ENCODE measurements at places on chromosomes 7 and 10.

- DNase-seq: no peak
These were observed 156.6 kb upstream of the IMMP2L start for GRCh38 chr7:111718886-111719285.

GRCh38 chr10:92690211-92690914 lies 608 bp downstream of the HHEX start:
- DNase-seq: peak; percentile 70

GRCh38 chr7:123974326-123974908 lies 49.4 kb downstream of the SPAM1 start:
- DNase-seq: no peak

DNA sequence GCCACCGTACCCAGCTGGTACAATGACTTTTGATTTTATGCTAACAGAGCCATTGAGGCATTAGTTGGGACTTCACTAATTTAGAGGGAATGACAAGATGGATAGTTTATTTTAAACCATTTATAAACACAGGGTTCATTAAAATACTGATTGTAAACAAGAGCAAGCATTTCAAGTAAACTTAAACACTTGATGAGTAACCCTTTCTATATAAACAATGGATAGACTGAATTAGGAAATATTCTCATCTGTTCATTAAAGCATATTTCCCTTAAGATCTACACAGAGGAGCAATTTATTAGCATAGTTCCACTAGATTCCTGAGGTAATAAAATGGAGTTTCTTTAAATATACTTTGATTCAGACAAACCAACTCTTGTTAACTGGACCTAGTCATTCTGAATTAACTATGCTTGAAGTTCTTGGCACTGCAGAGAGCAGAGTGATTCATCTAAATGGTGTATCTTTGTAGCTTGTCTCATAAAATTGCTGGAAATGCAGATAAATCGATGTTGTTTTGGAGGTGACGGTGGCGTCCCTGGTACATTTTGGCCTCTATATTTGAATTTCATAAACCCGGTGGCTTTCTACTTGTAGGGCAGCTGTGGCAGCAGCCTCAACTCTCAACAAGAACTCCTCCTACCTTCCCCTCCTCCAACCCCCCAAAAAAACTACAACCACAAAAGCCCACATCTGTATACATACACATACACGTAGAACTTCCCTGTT lies 15.4 kb upstream of the VDAC2 start:
- no peak for DNase-seq

DNA sequence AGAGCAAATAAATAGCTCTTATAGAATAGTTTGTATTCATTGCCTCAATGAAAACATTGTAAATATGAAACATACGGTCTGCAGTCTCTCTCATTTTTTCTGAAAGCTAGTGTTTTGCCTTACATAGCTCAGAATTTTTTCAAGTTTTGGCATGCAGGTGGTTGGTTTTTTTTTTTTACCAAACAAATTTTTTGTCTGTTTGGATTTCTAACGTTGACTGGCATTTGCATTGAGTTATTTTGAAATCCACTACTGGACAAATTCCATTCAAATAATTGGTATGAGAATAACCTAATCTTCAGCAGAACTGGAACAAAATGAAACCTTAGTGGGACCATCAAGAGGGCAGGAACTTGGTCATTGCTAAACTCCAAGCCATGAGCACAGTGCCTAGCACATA lies 107.6 kb upstream of the SAMD8 start:
- DNase-seq: no peak

DNA sequence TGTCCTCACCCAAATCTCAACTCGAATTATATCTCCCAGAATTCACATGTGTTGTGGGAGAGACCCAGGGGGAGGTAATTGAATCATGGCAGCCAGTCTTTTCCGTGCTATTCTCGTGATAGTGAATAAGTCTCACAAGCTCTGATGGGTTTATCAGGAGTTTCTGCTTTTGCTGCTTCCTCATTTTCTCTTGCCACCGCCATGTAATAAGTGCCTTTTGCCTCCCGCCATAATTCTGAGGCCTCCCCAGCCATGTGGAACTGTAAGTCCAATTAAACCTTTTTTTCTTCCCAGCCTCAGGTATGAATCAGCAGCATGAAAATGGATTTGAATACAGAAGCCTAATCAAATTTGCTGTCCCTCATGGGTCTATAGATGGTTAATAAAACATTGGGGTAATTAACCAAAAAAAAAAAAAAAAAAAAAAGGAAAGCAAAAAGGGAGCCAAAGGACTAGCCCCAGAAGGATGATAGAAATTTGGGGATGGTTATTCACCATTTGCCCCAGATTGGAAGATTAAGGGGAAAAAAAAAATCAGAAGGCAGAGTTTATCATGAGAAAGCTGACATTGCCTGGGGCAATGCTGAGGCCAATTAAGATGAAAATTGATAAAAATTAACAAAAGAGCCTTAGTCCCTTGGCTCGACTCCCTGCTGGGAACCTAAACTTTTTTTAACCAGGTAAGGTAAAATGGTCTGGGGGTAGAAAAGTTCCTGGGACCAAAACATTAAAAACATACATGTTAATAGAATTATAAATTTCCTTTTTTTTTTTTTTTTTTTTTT lies 27.6 kb downstream of the AVL9 start:
- no peak for DNase-seq

DNA sequence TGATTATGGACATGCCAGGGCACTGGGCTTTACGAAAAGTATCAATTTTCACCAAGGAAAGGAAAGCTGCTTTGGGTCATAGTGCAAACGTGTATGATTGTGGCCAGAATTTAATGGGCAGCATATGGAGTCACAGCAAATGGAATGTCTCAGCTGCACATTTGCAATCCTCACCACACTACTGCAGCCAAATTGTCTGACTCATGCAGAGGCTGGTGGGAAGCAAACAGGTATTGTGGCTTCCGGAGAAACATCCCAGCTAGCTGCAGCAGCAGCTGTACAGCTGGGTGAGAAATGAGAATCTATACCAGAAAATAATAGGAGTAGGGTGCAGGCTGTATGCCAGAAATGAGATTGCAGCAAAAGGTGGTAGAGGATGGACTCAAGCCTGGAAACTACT lies 374.7 kb upstream of the VWC2 start:
- no peak for DNase-seq

DNA sequence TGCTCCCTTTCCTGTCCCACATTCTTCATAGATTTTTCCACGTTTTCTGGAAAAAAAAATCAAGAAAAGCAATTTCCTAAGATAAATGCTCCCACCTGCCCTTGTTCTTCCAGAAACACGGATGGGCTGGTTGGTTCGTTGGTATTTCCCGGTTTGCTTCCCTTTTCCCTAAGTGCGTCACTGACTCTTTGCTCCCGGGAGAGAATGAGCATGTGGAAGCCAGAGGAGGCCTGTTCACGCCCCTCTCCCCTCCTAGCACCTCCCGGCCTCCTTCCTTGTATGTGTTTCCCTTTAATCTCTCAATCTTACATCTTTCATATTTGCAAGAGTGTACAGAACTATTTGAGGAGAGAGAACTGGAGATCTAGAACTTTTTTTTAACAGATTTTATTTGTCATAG lies 442.0 kb downstream of the GFRA1 start:
- DNase-seq: no peak

DNA sequence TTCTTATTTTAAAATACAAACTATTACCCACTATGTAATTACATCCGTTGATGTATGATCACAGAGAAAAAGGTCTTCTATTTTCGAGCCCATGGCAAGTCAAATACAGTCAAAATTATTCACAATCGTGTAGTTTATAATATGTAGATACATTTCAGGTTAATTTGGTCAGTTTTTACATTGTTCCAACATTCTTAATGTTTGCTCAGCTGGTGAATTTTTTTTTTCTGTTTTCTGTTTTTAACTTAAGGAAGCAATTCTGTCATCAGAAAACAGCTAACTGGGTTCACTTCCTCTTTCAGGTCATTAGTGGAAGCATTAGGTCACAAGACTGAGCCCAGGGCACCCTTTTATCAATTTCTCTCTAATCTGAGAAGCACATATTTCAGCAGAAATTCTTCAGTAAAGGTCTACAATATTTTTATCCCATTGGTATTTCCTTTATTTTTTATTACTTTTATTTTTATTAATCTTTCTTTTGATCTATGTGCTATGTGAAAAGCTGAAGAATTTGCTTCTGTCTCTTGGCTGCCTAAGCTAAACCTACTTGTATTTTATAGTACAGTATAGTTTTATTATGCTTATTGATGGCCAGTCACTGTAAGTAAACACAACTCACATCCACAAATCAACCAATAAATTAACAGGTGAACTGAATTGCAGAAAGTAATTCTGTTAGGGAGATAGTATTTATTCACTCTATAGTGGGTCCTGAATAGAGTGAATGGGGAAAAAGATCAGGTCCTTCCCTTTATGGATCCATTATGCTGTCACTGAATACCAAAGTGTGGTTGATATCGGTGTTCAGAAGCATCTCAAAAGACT lies 84.6 kb downstream of the ICA1 start:
- DNase-seq: no peak

DNA sequence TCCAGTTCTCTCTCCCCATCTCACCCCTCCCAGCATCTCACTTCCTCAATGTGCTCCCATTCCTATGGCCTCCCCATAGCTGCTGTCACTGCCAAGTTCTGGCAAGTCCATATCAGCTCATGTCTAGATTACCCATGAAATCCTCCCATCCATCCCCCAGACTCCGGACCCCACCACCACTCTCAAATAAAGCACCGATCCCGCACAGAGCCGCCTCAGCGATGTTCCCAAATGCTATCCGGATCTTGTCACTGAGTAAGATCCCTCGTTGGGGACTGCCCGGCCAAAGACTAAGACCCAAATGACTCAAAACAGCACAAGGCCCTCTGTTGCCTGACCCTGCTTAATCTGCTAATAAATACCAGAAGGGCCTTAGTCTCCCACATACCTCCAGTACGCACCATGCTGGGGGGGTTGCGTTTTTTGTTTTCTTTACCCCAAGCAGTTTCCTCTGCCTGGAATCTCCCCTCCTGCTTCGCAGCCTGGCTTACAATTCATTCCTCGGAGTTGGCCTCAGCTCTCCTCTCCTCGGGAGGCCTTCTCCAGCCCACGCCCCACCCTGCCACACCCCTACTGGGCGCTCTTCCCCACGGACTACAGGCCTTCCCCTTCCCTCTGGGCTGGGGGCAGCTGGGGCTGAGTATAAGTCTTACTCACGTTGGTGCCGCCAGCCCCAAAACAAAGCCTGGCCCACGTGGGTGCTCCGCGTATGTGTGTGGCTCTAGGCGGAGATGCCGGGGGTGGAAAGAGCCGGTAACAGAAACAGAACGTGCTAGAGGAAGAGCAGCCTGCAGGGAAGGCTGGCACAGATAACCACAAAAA lies 1.8 kb upstream of the DUSP5 start:
- DNase-seq: peak; percentile 41

- DNase-seq: no peak
These were observed 119.3 kb downstream of the C10orf90 start for GRCh38 chr10:126551202-126551601.

GRCh38 chr7:55733241-55734140 lies 129.1 kb downstream of the SEPTIN14 start:
- DNase-seq: no peak

- no peak for DNase-seq
These were observed 350.7 kb upstream of the ZMIZ1 start for GRCh38 chr10:78718032-78718572.

DNA sequence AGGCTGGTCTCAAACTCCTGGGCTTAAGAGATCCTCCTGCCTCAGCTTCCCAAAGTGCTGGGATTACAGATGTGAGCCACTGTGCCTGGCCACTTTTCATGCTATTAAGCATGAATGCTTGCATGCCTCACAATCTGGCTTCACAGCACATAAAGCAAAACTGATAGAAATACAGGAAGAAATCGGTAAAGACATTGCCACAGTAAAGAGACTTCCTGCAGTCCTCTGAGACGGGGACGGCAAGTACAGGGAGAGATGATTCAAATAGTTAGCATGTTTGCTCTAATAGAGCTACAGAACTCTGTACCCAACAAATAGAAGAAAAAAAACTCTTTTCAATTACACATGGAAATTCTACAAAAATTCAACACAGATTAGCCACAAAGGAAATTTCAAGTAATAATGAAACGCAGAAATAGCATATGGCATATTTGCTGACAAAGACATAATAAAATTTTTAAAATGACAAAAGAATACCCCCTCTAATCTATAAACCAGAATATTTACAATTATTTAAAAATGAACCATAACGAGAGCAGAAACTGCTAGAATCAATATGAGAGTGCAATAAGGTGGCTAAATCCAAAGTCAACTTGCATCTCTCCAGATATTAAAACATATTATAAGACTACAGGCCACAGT lies 32.3 kb downstream of the CARD11 start:
- no peak for DNase-seq

DNA sequence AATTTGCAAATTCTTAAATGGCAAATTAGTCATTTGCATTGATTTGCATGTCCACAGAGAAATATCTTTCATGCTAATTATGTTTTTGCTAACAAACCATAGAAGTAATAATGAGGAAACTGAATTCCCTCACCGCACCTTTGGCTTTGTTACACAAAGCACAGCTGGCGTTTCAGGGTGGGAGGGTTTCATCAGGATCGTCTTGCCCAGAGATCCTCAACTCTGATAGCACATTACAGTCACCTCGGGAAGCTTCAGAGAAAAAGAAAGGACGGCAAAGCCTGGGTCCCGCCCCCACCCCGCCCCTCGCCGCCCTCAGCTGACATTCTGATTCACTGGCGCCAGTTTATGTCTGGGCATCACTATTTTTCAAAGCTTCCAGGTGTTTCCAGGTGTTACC lies 119.4 kb downstream of the PTPRN2 start:
- DNase-seq: no peak

DNA sequence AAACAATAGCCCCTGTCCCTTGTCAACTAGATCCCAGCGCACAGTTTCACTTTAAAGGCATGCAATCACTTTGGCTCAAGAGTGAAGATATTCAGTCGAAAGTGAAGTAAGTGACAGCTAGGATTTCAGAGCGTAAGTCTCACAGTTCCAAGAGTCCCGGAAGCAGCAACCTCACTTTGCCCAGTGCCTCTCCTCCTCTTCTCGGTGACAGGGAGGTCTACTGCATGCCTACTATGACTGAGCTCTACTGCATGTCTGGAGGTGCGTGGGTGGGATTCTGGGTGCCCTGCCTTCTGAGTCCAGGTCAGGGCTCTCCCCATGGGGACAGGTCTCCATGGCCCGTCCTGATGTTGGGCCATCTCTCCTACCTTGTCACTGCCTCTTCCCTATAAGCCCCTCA lies 17.0 kb downstream of the PRKCQ start:
- peak; percentile 36 for DNase-seq

DNA sequence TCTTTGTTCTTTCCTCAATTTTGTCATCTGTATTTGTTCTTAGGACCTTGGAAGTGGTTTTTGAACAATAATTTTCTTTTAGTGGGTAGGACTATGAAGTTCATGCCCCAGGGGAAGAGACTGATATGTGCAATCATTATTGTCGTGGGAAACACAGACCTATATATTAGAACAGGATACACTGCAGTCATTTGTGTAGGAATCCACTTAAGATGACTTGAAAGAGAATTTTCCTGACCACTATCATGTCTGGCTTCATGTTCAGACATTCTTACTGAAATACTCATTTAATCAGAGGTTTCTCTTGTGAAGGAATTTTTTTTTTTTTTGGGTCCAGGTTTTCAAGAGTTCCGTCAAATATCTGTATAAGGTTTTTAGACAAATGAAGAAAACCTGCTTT lies 163.6 kb downstream of the SUGCT start:
- no peak for DNase-seq

- no peak for DNase-seq
These were observed 87.2 kb upstream of the HPS1 start for GRCh38 chr10:98533746-98534445.
